ENCODE measurements at places on chromosomes 2 and 18. TPM values are rescaled to one million over a fixed set of nuclear protein-coding genes. Genes with fewer than 3 reads are reported as not detected.

UGT1A3 gene
- not detected for total RNA-seq

DNA sequence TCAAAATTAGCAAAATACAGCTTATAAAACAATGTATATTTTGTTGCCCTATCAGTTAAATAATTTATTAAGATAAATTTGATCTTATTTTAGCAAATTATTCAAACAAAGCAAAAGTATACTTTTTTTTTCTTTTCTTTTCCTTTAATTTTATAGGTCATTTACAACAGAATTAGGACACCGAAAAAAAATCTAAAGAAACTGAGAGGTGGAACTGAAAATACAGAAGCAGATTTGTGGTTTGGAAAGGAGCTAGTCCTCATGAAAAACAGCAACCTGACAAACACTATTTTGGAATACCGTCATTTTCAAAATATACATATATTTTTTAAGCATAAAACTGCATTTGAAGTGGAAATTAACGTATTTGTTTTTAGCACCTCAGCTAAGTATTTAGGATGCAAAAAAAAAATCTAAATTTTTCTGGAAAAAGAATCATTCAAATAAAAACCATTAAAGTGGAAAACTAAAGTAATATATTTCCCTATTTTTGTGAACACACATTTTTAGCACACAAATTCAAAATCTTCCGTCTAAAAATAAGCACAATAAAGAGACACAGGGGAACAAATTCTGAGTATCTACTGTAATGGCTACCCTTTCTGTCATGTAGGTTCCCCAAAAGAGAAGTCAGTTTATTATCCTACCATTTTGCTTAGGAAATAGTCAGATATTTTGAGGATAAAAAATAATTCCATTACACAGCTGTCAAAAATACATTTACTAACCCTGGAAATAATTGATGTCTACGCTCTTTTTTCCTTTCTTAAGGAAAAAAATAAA lies 2.7 kb downstream of the CCDC88A start:
- H3K27me3 ChIP-seq = no peaks in the 10 kb centered on the region
- DNase-seq = no peak
- peak overlapping the region; percentile 5 for H3K27ac ChIP-seq
- no peak overlapping the region for H3K4me3 ChIP-seq

DNA sequence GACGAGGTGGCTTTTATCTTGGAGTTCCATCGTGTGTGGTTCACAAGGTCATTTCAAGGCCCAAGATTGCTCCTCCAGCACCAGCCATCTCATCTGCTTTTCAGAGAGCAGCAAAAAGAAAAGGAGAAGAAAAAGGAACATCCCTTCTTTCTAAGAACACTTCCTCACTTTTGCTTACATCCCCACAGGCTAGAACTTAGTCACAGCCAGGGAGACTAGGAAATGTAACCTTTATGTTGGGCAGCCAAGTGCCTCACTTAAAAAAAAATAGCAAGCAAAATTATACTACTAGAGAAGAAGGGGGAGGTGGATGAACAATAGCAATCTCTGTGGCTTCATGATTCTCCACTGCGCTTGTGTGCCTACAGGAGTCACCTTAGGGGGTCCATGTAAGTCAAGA lies 141.8 kb downstream of the SMAD2 start:
- DNase-seq = no peak
- H3K36me3 ChIP-seq = peaks cover 2% of the 10 kb centered on the region
- H3K27ac ChIP-seq = no peak overlapping the region
- no peaks in the 10 kb centered on the region for H3K4me1 ChIP-seq
- peaks cover 33% of the 10 kb centered on the region for H3K27me3 ChIP-seq

- DNase-seq = no peak
- no peaks in the 10 kb centered on the region for H3K36me3 ChIP-seq
- no peaks in the 10 kb centered on the region for H3K4me1 ChIP-seq
- no peak overlapping the region for H3K27ac ChIP-seq
- no peak overlapping the region for H3K4me3 ChIP-seq
These were observed 151.0 kb downstream of the INSIG2 start for GRCh38 chr2:118239284-118239683.

GRCh38 chr2:168439536-168439935 lies 16.5 kb upstream of the CERS6 start:
- H3K36me3 ChIP-seq = no peaks in the 10 kb centered on the region
- no peak overlapping the region for H3K4me3 ChIP-seq
- H3K27ac ChIP-seq = no peak overlapping the region
- H3K27me3 ChIP-seq = peaks cover 10% of the 10 kb centered on the region
- DNase-seq = no peak
- peaks cover 19% of the 10 kb centered on the region for H3K4me1 ChIP-seq

DNA sequence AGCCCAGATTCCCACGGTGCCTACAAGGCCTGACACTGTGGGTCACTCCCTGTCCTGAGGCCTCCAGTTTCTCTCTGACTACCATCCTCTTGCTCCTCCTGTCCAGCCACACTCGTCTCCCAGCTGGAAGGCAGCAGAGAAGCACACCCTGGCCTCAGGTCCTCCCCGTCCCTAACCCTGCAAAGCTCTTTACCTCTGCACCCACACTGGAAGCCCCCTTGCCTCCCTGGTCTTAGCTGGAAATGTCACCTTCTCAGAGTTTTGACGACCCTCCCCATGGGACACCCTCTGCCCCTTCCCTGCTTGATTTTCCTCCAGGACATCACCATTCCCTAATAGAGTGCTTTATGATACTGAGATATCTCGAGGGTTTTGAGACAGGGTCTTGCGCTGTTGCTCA lies 10.6 kb downstream of the RNU2-63P start:
- no peaks in the 10 kb centered on the region for H3K36me3 ChIP-seq
- no peak overlapping the region for H3K4me3 ChIP-seq
- no peak overlapping the region for H3K27ac ChIP-seq

DNA sequence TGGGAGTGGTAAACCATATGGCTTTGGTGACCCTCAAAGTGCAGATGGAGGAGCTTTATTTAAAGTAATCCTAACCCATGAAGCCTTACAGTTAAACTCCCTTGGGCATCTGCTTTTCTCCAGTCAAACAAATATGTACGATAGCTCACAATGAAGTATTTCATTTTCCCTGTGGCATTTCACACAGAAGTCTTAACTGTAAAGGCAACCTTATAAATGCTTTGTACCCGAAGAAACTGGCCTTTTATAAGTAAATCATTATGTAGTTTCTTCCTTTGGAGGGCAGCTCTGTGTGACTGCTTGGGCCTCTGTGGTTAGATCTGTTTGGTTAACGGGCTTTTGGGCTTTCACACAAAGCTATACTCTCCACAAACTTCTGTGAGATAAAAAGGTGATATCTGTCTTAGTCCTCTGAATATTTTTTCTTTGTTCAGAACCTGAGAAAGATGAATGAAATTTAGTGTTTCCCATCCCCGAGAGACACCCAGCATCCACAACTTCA lies 46.6 kb downstream of the SCN1A start:
- peaks cover 3% of the 10 kb centered on the region for H3K4me1 ChIP-seq
- DNase-seq = no peak
- no peak overlapping the region for H3K4me3 ChIP-seq
- H3K27ac ChIP-seq = no peak overlapping the region
- no peaks in the 10 kb centered on the region for H3K27me3 ChIP-seq
- no peaks in the 10 kb centered on the region for H3K36me3 ChIP-seq

DNA sequence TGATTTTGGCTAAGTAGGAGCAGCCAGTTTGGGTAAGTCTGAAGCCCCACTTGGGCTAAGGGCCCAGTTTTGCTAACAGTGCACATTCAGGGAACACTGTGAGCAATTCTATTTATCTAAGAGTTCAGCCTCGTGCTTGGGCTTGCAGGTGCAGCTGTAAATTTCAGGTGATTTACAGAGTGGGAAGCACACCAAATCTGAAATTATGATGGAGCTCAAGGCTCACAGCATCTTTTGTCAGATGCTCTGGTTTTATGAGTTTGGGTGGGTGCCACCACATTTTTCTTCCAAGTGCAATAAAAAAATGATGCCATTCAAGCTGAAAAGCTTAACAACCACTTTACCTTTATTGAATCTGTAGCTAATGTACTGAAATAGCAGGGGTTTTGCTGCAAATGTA lies 671.2 kb downstream of the LRRTM4 start:
- peaks cover 7% of the 10 kb centered on the region for H3K27me3 ChIP-seq
- H3K4me3 ChIP-seq = no peak overlapping the region
- no peak overlapping the region for H3K27ac ChIP-seq
- H3K36me3 ChIP-seq = no peaks in the 10 kb centered on the region
- no peak for DNase-seq

RNF152 gene
- total RNA-seq = 76.4 TPM

Measured in osteocyte (in vitro differentiated cells).